Stimulated activated CD4-positive, alpha-beta T cell treated with anti-CD3 and anti-CD28 coated beads, TNF-alpha, amount 100 ng/mL, for 1 hour (primary cell): ENCODE measurements at places on chromosomes 11 and 22.

GRCh38 chr11:26706181-26706580, 15.7 kb downstream of the SLC5A12 start:
- no peak for DNase-seq

GRCh38 chr11:47899801-47900200, 51.7 kb upstream of the NUP160 start:
- no peak for DNase-seq

- DNase-seq = no peak
Observed at GRCh38 chr11:1497600-1497999, 11.0 kb upstream of the MOB2 start.

DNA sequence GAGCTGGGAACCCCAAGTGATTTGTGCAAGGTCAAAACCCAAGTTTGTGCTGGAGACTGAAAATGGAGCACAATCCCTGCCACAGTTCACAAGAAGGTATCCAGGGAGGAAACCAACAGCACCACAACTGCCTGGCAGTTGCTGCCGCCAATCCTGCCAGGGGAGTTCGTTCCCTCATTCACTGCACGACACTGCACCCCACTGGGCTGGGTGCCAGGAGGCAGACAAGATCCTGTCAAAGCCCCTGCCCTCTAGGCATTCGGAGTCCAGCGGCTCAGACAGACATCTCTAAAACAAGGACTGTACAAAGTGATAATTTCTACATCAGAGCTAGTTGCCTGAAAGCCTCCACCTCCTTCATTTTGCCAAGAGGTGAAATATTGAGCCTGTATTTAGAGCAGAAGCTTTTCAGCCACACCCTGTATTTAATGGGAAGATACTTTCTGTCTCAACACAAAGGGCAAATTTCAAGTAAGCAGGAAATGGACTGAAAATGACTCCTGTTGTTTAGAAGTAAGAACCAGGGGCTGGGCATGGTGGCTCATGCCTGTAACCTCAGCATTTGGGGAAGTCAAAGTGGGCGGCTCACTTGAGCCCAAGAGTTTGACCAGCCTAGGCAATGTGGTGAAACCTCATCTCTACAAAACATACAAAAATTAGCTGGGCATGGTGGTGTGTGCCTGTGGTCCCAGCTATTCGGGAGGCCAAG, 277.4 kb upstream of the NARS2 start:
- DNase-seq = no peak

GRCh38 chr11:117299351-117300282, 8.5 kb downstream of the BACE1-AS start:
- no peak for DNase-seq

DNA sequence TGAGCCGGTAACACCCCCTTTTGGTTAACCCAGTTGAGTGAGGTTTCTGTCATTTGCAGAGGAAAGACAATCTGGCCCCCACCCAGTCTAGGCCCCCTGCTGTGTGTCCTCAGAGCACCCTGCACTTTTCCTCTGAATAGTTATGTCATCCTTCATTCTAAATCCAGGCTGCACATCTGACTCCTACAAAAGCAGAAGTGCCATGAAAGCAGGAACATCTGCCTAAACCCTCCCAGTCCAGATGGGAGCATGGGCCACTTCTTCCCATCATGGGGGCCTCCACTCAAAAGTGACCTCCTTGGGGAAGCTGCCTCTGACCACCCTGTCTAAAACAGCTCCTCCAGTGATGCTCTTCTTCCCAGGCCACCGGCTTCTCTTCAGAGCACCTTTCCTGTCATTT, 53.7 kb upstream of the HMGXB4 start:
- DNase-seq = no peak
